ENCODE measurements at places on chromosomes 4 and X.

- peak; percentile 70 for DNase-seq
Observed at GRCh38 chrX:1453951-1454785, 1.5 kb upstream of the ASMTL start.

DNA sequence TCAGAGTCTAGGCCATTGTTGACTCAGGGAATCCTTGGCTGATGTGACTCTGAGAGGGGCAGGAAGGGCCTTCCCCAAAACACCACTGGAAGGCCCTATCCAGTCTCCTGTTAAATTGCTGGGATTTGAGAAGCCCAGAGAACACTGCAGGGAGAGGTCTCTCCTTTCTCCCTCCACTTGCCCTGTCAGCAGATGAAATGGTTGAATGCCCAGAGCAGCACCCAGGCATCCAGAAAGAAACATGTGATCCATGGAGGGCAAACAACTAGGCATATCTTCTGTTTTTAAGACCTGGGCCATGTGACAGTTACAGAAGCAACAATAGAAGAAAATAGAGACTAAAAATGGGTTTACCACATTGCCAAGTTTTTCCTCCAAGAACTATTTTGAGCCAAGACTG is 291.1 kb downstream of the QDPR start:
- no peak for DNase-seq

DNA sequence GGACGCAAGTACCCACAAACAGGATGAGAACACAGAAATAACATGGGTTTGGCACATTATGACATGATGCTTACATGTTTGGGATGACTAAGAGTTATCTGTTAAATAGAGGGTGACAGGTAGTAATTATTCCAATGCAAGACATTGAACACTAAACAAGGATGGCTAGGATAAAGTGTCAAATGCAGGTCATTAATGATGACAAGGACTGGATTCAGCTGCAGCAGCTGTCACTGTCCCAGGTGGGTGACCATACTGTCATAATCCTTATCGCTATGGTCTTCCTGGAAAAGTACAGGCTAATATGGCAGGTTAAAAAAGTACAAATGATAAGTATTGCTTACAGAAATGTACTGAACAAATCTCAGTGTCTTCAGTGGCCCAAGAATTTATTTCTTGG is 123.9 kb downstream of the ANTXR2 start:
- DNase-seq, result no peak

- DNase-seq, result no peak
Observed at GRCh38 chrX:70998411-70999027, 67.6 kb upstream of the SLC7A3 start.

GRCh38 chr4:176467001-176467400 is 147.2 kb downstream of the SPCS3 start:
- no peak for DNase-seq

DNA sequence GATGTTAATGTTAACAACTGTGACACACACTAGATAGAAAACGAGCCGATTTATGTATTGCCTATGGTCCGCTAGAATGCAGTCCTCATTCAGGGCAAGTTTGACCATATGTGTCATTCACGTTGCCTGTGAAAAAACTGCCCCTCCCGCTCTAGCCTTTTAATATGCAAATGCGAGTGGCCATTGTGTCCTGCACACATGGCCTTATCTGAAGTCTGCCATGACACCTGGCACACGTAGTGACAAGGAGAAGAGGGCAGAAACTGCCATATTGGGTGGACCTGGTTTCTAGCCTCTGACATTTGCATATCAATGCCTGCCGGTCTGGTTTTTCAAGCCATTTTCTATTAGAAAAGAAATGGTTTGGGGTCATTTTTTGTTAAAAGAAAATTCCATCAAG is 303.3 kb upstream of the TECRL start:
- DNase-seq, result no peak

DNA sequence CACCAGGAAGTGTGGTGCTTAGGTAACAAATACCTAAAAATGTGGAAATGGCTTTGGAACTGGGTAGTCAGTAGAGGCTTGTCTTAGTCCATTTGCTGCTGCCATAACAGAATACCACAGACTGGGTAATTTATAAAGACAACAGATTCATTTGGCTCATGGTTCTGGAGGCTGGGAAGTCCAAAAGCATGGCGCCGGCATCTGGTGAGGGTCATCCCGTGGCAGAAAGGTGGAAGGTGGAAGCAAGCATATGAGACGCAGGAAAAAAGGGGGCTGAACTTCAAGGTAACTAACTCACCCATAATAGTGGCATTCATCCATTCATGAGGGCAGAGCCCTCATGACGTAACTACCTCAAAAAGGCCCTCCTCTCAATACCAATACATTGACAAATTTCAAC is 6.6 kb downstream of the FAM3A start:
- no peak for DNase-seq

- no peak for DNase-seq
Observed at GRCh38 chrX:40273356-40274050, 175.7 kb upstream of the BCOR start.

- DNase-seq, result no peak
Observed at GRCh38 chr4:149296503-149296902, 519.1 kb downstream of the IQCM start.

DNA sequence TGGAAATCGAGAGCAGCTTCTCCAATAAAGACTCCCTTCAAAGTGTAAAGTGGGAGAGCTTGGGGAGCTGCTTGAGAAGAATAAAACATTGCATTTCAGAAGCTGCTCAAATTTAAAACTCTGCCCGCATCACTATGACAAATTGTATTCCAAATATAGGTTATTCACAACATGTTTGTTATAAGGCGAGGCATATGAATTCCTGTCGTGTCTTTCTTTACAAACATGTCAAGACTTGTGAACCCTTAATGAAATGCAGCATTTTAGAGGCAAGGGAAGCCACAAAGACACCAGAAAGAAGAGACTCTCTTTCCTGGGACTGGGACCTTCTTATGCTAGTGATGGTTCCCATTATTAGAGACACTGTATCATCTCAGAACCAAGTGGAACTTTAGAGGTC is 311.2 kb downstream of the DHX15 start:
- no peak for DNase-seq

- DNase-seq, result no peak
Observed at GRCh38 chr4:82681754-82682153, 116.8 kb downstream of the SCD5 start.

GRCh38 chr4:38150766-38151165 is 190.6 kb downstream of the PTTG2 start:
- DNase-seq, result no peak

DNA sequence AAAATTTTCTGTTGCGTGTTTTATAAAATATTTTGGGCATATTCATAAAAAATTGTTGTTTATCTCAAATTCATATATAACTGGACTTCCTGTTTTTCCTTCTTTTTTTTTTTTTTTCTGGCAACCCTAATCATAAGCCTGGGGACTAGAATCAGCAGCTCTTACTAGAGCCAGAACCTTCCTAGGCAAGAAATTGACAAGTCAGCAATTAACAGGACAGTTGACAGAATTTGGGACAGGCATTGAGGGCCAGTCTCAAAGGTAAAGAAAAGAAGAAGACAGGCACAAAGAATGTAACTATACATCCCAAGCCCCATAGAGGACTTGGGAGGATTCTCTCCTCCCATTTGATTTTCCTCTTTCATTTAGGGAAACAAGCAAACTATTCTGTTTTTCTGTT is 35.0 kb upstream of the HS3ST1 start:
- DNase-seq, result no peak

DNA sequence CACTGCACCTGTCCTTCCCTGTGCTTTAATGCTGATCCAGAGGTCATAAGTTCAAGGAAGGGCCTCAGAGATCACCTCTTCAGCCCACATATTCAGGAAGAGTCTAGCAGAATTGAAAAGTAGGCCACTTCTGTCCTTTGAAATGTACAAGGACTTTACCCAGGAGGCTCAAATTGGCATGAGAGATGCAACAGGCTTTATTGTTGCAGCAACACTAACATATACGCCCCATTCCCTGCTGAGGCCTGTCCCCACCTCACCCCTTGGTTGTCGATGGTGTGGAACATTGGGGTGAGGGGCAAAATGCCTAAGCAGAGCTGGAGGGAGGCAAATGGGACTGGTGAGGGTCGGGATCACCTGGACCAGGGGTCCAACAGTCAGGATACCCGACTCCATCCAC is 2.8 kb downstream of the PRAF2 start:
- DNase-seq, result no peak

GRCh38 chrX:70001269-70001668 is 48.5 kb downstream of the AWAT2 start:
- no peak for DNase-seq

GRCh38 chr4:157204634-157205244 is 15.8 kb upstream of the GRIA2 start:
- no peak for DNase-seq

GRCh38 chr4:140819610-140820009 is 63.4 kb upstream of the TBC1D9 start:
- DNase-seq, result no peak

DNA sequence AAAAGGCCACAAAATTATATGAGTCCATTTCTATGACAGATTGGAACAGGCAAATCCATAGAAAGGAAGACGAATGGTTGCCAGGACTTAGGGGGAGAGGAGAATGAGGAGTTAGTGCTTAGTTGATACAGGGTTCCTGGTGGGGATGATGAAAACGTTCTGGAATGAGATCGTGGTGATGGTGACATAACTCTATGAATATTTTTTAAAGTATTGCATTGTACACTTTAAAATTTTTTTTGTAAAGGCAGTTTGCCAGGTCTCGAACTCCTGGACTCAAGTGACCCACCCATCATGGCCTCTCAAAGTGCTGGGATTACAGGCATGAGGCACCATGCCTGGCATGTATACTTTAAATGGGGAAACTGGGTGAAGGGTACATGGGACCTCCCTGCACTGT is 9.9 kb upstream of the CCNQ start:
- no peak for DNase-seq

GRCh38 chr4:17366496-17366895 is 145.4 kb downstream of the QDPR start:
- DNase-seq, result no peak

GRCh38 chr4:5370286-5370685 is 319.0 kb downstream of the STK32B start:
- no peak for DNase-seq

- DNase-seq, result no peak
Observed at GRCh38 chr4:88585917-88586316, 6.4 kb upstream of the HERC3 start.

- no peak for DNase-seq
Observed at GRCh38 chrX:25427873-25428555, 412.2 kb upstream of the ARX start.

- DNase-seq, result no peak
Observed at GRCh38 chrX:115284877-115285276, 4.6 kb upstream of the LUZP4 start.

GRCh38 chr4:55424791-55425190 is 29.0 kb downstream of the TMEM165 start:
- no peak for DNase-seq

GRCh38 chrX:39260965-39261364 is 459.7 kb downstream of the MID1IP1 start:
- no peak for DNase-seq

DNA sequence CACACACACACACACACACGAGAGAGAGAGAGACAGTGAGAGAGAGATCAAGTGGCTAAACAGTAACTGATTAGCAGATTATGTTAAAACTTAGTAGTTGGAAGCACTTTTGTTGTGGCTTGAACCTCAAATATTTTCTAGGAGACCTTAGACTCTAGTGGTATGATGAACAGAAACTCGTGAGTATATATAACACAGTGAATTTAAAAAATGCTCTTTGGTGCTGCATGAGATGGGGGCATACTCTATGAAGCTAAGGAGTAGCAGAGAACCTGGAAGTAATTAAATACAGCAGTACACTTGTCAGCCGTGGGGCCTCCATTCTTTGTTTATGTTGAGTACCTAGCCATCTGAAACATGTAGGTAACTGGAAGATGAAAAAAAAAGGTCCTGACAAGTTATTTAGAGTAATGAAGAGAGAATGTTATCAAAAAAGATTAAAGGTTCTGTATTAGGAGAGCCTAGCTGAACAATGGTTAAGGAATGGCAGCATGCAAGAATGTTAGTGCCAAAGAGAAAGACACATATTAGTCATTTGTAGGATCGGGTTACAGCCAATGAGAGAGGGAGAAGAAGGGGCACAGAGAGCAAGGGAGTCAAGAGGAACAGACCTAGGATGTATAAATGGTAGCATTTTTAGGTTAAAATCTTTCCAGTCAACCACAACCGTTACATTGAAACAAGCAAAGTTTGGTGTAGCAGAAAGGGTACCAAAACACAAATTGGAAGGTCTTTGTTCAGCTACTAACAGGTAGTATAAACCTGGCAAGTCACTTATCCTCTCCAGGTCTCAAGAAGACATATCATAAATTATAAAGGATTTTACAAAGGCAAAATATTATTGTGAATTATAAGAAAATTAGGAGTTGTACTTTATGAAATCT is 316.7 kb upstream of the DIPK2B start:
- no peak for DNase-seq

- DNase-seq, result no peak
Observed at GRCh38 chr4:143514169-143514495, 630 bp downstream of the SMARCA5 start.

- no peak for DNase-seq
Observed at GRCh38 chrX:79412972-79413371, 45.8 kb upstream of the ITM2A start.

DNA sequence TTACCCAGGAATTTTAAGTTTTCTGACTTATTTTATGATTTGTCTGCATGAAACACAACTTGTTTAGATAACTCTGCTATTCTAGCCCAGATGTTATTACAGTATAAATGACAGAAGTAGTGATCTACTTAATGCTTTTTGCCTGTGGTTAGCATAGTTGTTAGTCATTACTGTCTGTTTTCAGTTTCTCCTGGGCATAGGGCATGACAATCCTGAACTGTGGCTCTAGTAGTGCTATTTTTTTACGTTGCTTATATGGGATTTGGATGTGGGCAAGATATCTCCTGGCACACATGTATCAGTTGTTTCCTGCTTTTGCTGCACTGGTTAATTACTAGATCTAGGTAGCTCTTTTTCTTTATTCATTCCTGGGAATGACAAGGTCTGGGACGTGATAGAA is 1005.8 kb downstream of the PCDH18 start:
- DNase-seq, result no peak

DNA sequence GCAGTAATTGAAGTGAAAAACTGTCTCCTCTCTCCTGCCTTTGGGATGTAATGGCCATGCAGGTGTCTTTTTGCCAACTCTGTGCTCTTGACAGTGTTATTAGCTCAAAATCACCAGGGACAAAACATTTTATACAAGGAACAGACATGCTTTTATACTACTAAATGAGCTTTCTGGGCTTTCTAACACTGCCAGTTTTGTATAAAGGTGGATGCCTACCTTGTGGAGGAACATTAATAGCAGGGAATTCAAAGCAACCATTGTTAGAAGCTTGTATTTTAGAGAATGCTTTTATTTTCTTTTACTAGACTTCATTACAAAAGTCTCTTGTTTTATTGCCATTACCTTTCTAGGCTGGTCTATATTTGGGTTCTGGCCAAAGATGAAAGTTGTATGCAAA is 54.7 kb upstream of the ARSJ start:
- DNase-seq, result no peak

GRCh38 chr4:33296876-33297455 is 2576.8 kb downstream of the PCDH7 start:
- DNase-seq, result no peak

GRCh38 chr4:66604192-66604591 is 933.9 kb upstream of the EPHA5 start:
- no peak for DNase-seq

Measured in T-helper 22 cell (primary cell).